Right lobe of liver (tissue), 6 donors: ENCODE measurements at places on chromosomes 2 and 18. TPM values are rescaled to one million over a fixed set of nuclear protein-coding genes. Genes with fewer than 3 reads are reported as not detected.

Gene DOCK10
- 5.9 TPM for total RNA-seq

DNA sequence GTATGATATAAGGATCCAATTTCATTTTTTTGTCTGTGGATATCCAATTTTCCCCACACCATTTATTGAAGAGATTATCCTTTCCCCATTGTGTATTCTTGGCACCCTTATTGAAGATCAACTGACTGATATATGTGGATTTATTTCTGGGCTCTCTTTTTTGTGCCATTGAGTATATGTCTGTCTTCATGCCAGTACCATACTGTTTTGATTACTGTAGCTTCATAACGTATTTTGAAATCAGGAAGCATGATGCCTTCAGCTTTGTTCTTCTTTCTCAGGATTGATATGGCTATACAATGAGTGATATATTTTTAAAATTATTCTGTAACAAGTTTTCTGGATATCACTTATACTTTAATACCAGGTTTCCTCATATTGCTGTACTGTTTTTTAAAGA lies 58.1 kb upstream of the DLX2 start:
- no peak for DNase-seq

DNA sequence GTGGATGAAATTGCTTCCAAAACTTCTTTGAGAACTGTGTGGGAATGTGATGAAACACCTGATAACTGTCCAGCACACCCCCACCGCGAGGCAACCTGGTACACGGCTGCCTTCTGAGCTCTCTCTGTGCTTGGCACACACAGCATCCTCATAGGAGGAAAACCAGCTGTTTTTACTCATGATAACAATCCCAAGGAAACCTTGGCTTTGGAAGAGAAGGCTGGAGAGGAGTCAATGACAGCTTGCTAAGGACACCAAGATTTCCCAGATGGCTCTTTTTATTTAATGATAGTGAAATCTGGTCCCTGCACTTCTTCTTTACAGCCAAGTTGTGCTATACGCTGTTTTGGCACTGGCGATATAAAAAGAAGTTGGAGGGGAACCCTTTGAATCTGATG lies 232.5 kb upstream of the FN1 start:
- no peak for DNase-seq

DNA sequence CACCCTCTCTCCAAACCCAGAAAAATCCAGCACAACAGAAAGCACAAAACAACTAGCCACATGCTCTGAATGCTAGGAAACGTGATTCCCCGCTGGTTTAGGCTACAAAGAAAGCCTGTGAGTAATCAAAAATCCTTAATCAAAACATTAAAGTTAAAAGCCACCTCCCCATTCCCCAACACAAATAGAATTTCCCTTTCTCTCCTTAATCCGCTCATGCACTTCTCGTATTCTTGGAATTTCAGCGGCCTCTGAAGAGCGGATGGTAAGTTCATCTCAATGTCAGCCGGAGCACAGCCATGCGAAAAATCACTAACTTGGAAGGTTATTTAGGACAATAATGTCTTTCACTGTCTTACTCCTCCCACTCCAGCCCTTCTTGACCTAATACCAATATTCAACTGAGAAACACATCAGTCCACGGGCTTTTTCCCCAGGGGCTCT lies 126.7 kb downstream of the OSBPL1A start:
- no peak for DNase-seq

- DNase-seq: no peak
These were observed 435 bp downstream of the ADCY3 start for GRCh38 chr2:24919506-24920097.

GRCh38 chr2:11855064-11855760 lies 108.8 kb downstream of the LPIN1 start:
- no peak for DNase-seq

- no peak for DNase-seq
These were observed 20.2 kb downstream of the CHST10 start for GRCh38 chr2:100397118-100397860.

GRCh38 chr2:123953846-123954245 lies 71.2 kb upstream of the CNTNAP5 start:
- no peak for DNase-seq

- no peak for DNase-seq
These were observed 151.2 kb downstream of the STK39 start for GRCh38 chr2:168096158-168096557.

- DNase-seq: no peak
These were observed 1.7 kb downstream of the TRIP12 start for GRCh38 chr2:229920011-229920641.

GRCh38 chr18:75016025-75016717 lies 192.8 kb downstream of the PTGR3 start:
- DNase-seq: no peak

DNA sequence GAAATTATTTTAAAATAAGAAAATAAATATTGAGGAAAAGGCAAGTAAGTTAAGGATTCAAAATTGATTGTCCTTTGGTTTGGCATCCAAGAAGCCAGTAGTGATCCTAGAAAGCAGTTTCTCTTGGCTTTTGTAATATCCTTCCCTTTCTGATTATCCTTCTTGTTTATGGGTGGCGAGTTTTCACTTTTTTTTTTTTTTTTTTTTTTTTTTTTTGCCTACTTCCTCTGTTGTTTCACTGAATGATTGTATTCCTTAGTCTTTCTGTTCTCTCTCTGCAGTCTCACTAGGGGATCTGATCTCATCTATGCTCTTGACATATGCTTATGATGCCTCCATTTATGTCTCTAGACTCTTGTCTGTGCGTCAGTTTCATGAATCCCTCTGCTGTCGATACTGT lies 4.2 kb downstream of the NAPG start:
- no peak for DNase-seq
